ENCODE measurements at places on chromosomes 13 and 19.

GRCh38 chr13:29222458-29222857 lies 373.0 kb downstream of the SLC7A1 start:
- no peak for DNase-seq

GRCh38 chr19:8404391-8405151 lies 8.5 kb upstream of the MARCHF2 start:
- DNase-seq, result no peak

GRCh38 chr13:25771641-25772478 lies 280.0 kb downstream of the SHISA2 start:
- DNase-seq, result no peak

DNA sequence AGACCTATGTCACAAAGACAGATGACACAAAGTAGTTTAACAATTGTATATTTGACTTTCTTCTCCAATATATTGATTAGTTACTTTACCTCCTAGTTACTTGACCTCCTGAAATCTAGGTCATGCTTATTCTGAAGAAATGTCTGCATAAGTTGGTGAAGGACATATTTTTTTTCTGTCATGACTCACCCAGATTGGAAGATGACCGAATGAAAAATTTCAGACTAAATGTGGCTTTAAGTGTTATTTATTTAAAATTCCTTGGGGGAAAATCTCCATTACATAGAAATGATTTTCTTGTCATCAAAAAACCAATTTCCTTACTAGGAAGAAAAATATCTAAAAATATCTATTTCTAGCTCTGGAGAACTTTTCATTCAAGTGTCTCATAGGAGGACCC lies 217.1 kb downstream of the POSTN start:
- no peak for DNase-seq

Data from Right ventricle myocardium superior (tissue), 1 donor.